K562 (cell line): ENCODE measurements at places on chromosomes 7 and 10. TPM values are rescaled to one million over a fixed set of nuclear protein-coding genes. Genes with fewer than 3 reads are reported as not detected.

- H3K4me3 ChIP-seq: no peak overlapping the region
- no peaks in the 10 kb centered on the region for H3K36me3 ChIP-seq
- H3K4me1 ChIP-seq: no peaks in the 10 kb centered on the region
- H3K27me3 ChIP-seq: no peaks in the 10 kb centered on the region
Observed at GRCh38 chr10:52115823-52116222, 198.3 kb upstream of the DKK1 start.

DNA sequence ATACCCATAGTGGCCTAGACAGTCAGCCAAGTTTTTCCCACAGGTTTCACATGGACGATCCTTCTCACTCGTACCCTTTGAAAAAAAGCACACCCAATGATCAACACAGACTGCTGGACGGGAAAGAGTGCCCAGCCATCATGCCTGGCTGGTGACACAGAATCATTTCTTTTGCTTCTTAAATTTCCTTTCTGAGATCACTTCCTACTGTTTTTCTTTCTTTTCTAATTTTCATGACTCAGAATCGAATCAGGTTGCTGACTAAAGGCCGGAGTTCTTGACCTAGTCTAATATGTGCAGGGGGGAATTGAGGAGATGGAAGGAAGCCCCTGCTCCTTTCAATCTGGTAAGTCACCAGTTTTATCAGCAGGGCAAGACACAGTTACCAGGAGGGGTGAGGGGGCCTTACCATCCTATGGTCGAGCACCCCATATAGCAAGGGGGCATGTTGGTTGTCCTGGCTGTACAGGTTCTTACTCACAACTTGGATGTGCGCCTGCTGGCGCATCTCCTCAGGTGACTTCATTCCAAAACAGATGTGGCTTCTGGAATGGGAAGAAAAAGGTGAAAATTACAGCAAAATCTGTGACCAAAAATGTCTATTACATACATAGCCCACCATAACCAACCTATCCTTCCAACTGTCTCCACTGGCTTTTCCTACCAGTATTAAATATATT lies 3.5 kb downstream of the POLR3A start:
- no peaks in the 10 kb centered on the region for H3K27me3 ChIP-seq
- peaks cover 71% of the 10 kb centered on the region for H3K36me3 ChIP-seq
- H3K4me1 ChIP-seq: peaks cover 4% of the 10 kb centered on the region; the same call in 1 of the 2 replicates
- no peak overlapping the region for H3K4me3 ChIP-seq
- no peak for DNase-seq

DNA sequence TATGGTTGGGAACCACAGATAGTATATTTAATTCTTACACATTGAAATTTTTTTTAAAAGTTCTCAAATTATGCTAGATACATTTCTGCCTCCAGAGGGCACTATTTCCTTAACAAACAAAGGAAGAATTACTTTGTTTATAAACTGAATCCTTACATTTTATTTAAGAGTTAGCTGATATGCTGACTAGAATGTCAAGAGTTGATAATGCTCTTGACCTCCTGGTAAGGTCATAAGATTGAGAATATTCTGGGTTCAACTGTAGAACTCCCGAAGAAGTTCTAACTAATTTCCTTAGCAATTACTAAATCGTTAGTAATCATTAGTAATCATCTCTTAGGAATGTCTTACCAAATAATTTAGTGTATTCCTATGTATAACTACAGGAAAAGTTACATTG lies 95.3 kb upstream of the CYP26C1 start:
- no peaks in the 10 kb centered on the region; the same call in 2 of the 3 replicates for H3K4me1 ChIP-seq
- no peak overlapping the region for H3K4me3 ChIP-seq
- no peaks in the 10 kb centered on the region for H3K27me3 ChIP-seq

- H3K36me3 ChIP-seq: no peaks in the 10 kb centered on the region
- DNase-seq: no peak
- H3K27me3 ChIP-seq: no peaks in the 10 kb centered on the region
- H3K27ac ChIP-seq: no peak overlapping the region
Observed at GRCh38 chr7:116152276-116152675, 58.1 kb upstream of the TES start.

- no peak for DNase-seq
- H3K27me3 ChIP-seq: no peaks in the 10 kb centered on the region
- H3K36me3 ChIP-seq: peaks cover 33% of the 10 kb centered on the region; the same call in 2 of the 3 replicates
- H3K4me3 ChIP-seq: no peak overlapping the region
- no peaks in the 10 kb centered on the region for H3K4me1 ChIP-seq
- no peak overlapping the region for H3K27ac ChIP-seq
Observed at GRCh38 chr10:35015843-35016408, 74.2 kb downstream of the CUL2 start.

- peaks cover 32% of the 10 kb centered on the region; the same call in 2 of the 3 replicates for H3K27me3 ChIP-seq
- no peak within 1 kb of the TSS for H3K4me3 ChIP-seq
- H3K36me3 ChIP-seq: no peaks in the 10 kb centered on the region
- H3K4me1 ChIP-seq: no peaks in the 10 kb centered on the region
- H3K27ac ChIP-seq: no peak within 1 kb of the TSS
Observed at GRCh38 chr7:148590471-148590870, at the start of gene C7orf33. Gene C7orf33, plus strand, starts transcription at chr7:148590766. Its CDS starts 160 bp downstream, at chr7:148590926.

The LGI1 gene
- not detected in 2 replicates for total RNA-seq

The WEE2 gene
- not detected in 2 replicates for total RNA-seq

The CDHR1 gene
- total RNA-seq: 0.20 and 0.56 TPM in 2 replicates

The PON3 gene
- not detected in 2 replicates for total RNA-seq
